ENCODE measurements at places on chromosomes 5 and 9.
A peak's percentile ranks its signal among the peaks of the same experiment; 100 is the strongest.

- no peak for DNase-seq
Observed at GRCh38 chr5:169706071-169706470, 69.0 kb downstream of the DOCK2 start.

DNA sequence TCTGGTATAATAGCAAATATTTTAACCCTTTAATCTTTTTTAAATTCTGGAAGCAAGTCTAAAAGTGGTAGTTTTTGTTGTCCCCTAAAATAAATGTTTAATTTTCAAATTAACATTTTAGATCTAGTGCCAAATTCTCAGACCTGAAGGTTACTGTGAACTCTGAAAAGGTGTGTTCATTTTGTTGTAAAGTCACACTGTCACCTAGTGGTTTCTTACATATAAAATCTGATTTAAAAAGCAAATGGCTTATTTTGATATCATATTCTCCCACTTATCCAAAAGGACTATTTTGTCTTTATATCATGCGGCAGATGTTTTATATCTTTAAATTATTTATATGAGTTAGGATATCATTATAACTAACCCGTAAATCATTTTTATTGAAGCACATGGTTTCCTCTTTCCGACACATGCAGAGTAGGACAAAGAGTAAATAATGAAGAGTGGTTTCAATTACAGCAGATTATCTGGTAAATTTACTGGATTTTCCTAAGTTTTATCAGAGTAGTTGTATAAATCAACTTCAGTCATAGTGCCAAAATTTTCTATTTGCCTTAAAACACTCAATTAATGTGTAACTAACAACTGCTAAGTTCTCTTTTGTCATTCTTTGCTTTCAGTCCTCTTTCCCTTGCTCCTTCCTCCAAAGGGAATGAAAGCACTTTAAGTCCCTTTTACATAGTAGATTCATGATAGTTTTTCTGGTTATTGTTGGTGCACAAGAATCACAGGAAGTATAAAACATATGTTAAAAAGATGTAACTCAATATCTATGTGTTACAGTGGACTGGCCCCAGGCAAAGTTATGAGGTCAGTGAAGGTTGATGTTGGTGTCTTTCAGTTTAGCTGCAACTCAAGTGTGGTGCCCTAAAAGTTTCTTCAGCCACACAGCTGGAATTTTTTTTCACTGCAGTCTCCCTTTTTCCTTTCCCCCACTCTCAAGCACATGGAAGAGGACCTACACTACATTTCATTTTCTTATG lies 189.6 kb downstream of the COX7C start:
- DNase-seq = no peak

GRCh38 chr9:8534828-8535227 lies 735.2 kb upstream of the DMAC1 start:
- no peak for DNase-seq

- DNase-seq = no peak
Observed at GRCh38 chr9:136013116-136013515, 51.9 kb upstream of the UBAC1 start.

- no peak for DNase-seq
Observed at GRCh38 chr5:97570242-97570641, 387.2 kb upstream of the RIOK2 start.

- no peak for DNase-seq
Observed at GRCh38 chr9:92598382-92598781, 62.6 kb upstream of the ECM2 start.

- DNase-seq = no peak
Observed at GRCh38 chr5:171965745-171966144, 40.7 kb downstream of the FBXW11 start.

DNA sequence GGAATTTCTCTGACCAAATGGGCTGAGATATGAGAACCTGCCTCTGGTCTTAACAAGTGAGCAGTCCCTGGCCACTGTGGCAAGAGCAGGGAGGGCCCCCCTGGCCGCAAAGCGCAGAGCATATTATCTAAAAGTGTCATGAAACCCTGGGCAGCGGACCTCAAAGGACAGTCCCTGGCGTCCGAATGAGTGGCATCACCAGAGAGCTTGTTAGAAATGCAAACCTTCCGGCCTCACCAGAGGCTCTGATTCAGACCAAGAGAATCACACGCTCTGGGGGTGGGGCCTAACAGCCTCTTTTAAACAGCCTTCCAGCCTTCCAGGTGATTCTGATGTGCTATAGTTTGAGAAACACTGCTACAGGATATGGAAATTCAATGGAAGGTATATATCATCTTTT lies 10.9 kb downstream of the PTPN3 start:
- no peak for DNase-seq

DNA sequence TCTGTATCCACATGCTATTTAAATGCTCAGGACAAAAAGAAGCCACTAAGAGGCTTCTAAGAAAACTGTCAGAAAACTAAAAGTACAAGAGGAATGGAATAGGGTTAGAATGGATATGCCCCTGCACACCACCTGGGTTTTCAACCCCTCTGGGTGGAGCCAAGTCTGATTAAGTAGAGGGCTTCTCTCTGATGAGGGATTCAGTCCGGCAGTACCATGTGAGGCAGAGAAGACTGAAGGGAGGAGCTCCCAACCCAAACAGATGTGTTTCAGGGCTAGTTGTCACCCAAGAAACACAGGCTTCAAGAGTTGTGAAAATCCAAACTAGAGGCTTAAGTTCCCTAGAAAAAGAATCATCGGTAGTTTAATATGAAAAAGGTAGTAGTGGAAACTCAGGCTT lies 12.5 kb downstream of the NREP start:
- no peak for DNase-seq

GRCh38 chr5:51961154-51961562 lies 577.9 kb downstream of the ISL1 start:
- peak; percentile 87 for DNase-seq

DNA sequence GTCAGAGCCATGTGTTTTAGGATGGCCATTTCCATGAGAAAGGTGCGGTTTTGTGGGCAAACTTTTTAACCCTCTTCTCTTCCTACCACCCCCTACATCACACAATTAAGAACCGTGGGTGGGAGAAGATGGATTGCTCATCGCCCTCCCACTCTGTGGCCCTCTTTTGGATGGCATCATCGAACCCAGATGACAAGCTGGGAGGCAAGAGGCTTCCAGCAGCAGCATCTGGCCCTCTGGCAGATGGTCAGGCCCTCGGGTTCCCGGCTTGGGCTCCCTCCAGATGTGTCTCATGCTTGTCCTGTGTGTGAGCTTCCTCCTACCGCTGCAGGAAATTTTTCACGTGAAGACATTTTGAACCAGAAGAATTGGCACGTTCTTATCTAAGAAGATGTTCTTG lies 199.9 kb downstream of the EBF1 start:
- DNase-seq = no peak

DNA sequence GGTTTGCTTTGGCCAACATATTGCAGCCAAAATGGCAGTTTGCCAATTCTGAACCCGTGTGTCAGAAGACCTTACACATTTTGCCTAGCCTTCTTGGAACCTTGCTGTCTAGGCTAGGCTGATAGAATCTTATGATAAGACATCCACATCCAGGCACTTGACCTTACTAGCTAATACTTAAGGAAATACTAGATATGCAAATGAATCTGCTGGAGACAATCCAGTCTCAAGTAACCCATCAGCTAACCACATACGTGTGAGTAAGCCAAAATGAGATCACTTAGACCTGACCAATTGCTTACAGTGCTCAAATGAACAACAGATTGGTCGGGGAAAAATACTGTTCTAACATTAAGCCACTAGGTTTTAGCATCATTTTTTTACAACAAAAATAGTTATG lies 1504.6 kb upstream of the CDH9 start:
- peak; percentile 36 for DNase-seq

DNA sequence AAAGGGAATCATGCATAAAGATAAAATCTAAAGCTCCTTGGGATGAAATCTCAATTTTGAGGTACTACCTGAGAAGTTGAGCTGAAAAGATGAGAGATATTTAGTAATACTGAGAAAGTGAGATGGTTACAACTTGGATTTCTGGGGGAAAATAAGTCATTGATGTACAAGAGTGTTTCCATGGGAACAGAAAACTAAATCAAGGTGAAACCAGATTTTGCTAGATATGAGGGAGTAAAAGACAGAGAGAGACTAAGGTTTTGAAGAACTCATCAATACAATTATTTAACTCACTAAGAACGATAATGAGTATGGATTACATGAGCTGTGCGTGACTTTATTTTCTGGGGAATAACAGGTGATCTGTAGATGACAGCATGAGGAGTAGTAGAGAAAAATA lies 10.2 kb upstream of the ST8SIA4 start:
- no peak for DNase-seq

GRCh38 chr5:147645197-147645596 lies 135.3 kb upstream of the DPYSL3 start:
- DNase-seq = no peak

DNA sequence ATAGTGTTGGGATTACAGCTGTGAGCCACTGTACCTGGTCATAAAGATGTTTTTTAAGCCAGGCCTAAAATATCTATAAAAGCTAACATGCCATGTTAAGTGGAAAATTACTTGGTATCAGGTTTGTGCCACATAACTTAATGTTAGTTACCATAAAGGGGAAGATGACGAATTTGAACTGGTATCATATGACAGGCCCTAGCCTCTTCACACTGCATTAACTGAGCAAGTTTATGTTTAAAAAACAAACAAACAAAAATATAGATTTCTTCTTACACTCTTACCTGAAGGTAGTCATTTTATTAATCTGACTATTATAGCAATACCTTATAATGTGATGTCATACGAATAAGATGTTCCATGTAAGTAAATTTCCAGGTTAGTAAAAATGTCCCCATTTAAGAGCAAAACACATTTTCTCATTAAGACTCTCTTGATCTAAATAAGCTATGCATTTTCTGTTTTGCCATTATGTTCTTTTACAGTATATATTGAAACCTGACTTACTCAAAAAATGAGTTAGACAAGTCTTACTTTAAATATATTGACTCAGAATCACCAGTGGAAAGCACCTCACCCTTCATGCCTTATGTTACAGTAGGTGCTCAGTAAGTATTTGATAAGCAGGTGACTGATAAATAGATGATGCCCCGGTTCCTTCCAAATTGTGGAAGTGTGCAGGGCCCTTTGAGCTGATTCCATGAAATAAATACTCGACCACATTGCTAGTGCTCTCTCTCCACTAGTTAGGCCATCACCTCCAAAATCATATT lies 125.4 kb downstream of the CDC42SE2 start:
- DNase-seq = no peak

DNA sequence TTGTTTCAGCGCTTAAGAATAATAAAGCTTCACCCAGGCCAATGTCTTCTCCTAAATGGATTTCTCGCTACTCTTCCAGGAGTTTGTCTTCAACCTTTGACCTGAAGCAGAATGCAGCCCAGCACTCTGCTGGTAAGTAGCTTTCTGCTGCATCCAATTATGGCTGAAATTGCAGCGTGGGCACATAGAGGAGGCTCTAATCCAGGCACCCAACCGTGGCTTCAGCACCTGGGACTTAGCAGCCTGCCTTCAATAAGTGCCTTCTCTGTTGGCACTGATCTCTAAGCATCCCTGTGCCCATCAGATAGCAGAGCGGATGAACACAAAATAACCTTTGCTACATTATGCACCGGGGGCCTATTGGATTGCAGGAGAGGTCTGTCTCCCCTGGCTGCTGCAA lies 105.2 kb downstream of the TRIM32 start:
- DNase-seq = peak; percentile 5

- no peak for DNase-seq
Observed at GRCh38 chr5:168447808-168448207, 38.5 kb upstream of the RARS1 start.

DNA sequence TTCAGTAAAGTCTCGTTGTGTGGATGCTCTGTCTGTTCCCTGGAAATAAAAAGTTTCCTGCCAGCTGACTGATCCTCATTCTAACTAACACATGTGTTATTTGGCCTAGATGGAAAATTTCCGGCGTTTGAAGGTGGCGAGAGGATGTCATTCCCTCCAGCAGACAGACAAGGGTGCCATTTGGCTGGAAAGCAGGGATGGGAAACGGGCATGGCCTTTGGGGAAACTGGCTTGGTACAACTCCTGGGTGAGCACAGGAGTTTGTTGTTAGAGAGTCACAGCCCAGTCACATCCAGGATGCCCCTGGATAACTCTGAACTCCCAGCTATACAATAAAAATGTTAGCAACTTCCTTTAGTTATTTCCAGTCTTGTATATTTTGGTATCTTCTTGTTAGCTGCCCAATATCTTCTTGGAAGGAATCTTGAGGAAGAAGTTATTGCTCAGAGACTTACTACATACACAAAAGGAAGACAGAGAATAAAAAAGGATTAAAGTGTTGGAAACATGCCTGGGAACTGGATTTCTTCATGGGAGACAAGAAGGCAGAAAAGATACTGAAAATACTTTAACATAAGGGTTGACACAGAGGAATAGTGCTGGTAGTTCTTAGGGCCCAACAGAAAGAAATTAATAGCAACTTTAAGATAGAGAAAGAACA lies 41.9 kb downstream of the TEK start:
- no peak for DNase-seq
